ENCODE measurements at places on chromosomes 2 and 18.

DNA sequence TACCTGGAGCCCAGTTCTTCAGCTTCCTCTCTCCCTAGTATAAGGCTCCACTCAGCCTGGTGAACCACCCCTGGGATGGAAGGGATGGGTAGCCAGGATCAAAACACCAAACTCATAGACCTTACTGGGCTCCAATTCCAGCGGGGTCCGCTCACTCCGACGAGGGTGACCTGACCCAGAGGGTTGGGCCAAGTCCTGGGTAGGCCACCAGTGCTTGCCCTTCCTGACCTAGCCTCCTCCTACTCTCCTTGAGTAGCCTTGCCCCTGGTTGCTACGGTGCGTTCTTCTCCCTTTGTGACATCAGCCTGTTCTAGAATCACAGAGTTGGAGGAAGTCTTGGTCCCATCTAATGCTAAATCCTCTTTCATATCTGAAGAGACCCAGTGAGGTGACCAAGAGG lies 537 bp upstream of the STAT4 start:
- no peak for DNase-seq

GRCh38 chr18:41370740-41371139 lies 584.3 kb upstream of the PIK3C3 start:
- no peak for DNase-seq

DNA sequence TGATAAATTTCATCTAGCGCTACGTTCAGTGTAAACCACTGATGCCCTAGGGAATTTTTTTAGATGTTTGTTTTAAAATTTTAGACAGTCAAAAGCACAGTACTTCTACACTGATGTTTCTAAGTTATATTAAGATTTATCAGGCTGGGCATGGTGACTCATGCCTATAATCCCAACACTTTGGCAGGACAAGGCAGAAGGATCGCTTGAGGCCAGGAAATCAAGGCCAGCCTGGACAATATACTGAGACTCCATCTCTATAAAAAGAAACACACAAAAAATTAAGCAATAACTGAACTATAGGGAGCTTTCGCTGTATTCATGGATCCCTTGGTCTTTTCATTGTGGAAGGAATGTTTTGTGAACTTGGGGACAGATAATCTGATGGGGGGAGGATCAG lies 50.6 kb upstream of the MAPRE2 start:
- no peak for DNase-seq

GRCh38 chr2:102977426-102978090 lies 215.7 kb downstream of the TMEM182 start:
- no peak for DNase-seq

DNA sequence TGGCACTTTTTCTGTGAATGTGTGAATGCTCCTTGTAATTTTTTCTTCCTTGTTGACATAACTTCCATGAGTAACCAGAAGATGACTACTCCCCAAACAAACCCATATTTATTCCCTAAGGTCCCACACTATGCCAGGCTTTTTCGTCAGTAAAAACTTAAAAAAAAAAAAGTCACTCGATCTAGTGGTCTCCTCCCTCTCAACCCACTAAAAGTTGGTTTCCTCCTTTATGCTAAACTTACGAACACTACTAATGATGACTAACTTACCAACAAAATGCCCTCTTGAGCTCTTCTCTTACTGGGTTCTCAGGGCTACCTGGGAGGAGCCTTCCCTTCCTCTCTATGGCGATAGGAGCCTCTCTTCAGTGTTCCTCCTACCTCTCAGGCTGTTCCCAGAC lies 18.2 kb downstream of the ACVR1 start:
- no peak for DNase-seq

DNA sequence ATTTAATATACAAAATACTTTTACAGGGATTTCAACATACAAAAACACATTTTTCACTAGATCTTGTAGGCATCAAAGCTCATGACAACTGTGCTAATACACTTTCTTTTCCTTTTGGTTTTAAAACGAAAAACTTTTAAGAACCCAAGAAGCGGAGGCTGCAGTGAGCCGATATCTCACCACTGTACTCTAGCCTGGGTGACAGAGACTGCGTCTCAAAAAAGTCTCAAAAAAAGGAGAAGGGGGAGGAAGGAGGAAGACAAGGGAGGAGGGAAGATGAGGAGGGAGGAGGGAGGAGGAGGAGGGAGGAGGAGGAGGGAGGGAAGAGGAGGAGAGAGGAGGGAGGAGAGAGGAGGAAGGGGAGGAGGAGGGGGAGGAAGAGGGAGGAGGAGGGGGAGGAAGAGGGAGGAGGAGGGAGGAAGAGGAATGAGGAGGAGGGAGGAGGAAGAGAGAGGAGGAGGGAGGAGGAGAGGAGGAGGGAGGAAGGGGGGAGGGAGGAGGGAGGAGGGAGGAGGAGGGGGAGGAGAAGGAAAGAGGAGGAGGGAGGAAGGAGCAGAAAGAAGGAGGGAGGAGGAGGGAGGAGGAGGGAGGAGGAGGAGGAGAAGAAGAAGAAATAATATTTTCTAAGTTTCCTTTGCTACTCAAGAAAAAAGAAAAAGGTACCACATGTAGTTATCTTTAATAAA lies 13.8 kb downstream of the ROCK2 start:
- no peak for DNase-seq

DNA sequence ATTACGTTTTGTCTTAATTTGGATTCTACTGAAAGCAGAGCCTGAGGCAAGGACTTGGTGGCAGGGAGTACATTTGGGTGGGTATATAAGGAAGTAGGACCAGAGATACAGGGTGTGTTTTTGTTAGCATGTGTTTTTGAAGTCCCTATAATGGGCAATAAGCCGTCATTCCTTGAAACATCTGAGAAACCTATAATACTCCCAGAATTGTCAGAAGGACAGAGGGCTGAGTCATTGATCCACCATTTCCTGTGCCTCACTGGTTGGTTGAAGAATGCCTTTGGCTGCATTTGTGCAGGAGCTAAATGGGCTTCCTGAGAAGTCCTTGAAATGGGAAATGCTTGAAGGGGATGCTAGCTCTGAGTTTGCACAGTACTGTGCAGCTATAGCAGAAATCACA lies 281.8 kb upstream of the ZEB2 start:
- no peak for DNase-seq

GRCh38 chr18:2997429-2997828 lies 15.5 kb downstream of the LPIN2 start:
- DNase-seq: no peak

- DNase-seq: no peak
Measured at GRCh38 chr2:164840930-164841718, 499 bp downstream of the COBLL1 start.

DNA sequence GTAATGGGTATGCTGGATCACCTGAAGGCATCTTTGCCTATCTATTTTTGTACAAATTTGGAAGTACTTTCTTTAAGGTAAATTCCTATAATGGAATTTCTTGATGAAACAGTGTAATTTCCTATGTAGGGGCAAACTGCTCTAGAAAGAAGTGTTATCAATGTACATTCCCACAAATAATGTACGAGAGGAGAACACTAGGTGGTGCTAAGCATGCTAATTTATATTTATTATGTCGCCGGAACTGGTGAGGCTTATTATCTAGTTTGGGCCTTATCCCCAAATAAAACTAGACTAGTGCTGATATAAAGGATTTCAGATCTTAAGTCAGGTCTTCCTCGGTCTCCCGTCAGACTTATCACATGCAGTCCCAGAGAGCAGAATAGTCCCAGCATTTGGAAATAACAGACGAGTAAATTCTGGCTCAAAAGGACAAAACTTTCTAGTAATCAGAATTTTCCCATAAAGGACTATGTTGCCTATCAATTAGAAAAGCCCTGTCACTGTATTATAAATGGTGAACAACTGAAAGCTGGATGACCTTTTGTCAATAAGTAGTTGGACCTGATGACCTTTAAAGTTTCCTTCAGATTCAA lies 86.9 kb upstream of the RBBP8 start:
- DNase-seq: no peak

DNA sequence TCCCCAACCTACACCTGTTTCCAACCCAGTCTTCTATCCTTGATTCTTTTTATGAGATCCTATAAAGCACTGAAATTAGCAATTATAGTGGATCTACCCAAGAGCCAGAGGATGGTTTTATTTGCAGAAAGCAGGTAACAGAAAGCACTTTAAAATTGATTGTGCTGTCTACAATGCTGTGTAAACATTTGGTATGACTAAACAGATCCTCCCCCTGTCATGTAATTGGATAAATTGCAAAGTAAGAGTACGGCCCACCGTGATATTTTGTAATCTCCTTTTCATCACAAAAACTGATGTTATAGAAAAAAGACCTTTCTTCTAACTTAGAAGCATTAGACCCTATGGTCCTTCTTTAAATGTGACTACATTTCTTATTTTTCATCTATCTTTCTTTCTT lies 11.3 kb upstream of the PPP3R1 start:
- no peak for DNase-seq

- no peak for DNase-seq
Measured at GRCh38 chr2:197969391-197969893, 165.0 kb downstream of the PLCL1 start.

DNA sequence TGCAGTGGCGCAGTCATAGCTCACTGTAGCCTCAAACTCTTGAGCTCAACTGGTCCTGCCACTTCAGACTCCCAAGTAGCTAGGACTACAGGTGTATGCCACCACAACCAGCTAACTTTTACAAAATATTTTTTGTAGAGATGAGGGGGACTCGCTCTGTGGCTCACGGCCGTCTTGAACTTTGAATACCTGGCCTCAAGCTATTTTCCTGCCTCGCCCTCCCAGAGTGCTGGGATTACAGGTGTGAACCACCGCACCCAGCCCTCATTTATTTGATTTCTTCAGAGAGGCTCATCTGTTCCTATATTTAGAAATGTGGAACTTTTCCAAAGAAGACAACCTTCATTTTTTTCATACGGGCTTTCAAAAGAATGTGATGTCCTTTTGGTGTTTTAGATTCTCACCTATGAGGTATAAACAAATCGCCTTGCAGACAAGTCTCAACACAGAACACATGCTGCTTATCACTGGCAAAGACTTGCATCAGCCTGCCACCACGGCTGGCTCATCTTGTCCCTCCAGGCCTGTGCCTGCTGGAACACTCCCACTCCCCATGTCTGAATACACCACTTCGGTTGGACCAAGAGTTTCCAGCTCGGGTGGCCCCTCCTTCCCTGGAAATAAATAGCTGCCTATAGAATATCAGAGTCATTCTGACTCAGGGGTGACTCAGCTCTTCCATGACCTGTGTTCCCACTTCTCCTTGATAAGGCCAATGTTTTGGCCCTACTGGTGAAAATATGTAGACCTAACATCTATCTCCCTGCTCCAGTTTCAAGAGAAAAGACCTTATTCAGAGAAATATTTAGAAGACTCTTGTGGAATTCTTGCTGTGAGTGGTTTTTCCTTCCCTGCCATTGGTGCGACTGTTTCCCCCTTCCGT lies 202.6 kb downstream of the TGIF1 start:
- no peak for DNase-seq

- no peak for DNase-seq
Measured at GRCh38 chr2:191521608-191522208, 156.2 kb upstream of the NABP1 start.

- no peak for DNase-seq
Measured at GRCh38 chr18:46007165-46007564, 40.0 kb upstream of the EPG5 start.

- no peak for DNase-seq
Measured at GRCh38 chr18:14769381-14769780, 21.4 kb downstream of the ANKRD30B start.

DNA sequence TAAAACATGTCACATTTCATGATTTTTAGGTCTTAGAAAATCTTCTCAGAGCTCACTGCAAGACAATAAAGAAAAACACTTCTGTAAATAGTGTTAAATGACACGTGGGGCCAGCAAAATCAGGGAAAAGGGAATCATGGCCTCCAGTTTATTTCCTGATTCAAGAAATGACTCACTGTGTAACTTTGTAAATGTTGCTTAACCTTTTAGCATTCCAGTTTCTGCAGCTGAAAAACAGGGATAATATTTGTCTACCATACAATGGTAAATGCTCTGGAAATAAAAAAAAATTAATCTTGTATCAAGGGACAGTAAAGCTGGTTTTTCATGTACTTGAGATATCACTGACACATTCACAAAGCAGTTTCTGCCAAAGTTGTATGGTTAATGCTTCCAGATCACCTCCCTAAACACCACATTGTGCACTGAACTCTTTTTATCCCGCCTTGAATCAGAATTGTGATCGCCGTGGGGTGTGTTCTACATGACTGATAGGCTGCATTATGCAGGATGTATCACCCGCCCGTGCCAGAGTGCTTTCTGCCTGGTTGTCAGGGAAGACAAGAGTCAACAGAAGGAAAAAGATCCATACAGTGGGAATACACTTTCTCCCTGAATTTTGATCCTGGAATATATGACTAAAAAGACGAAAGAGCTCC lies 238.8 kb downstream of the IKZF2 start:
- no peak for DNase-seq

DNA sequence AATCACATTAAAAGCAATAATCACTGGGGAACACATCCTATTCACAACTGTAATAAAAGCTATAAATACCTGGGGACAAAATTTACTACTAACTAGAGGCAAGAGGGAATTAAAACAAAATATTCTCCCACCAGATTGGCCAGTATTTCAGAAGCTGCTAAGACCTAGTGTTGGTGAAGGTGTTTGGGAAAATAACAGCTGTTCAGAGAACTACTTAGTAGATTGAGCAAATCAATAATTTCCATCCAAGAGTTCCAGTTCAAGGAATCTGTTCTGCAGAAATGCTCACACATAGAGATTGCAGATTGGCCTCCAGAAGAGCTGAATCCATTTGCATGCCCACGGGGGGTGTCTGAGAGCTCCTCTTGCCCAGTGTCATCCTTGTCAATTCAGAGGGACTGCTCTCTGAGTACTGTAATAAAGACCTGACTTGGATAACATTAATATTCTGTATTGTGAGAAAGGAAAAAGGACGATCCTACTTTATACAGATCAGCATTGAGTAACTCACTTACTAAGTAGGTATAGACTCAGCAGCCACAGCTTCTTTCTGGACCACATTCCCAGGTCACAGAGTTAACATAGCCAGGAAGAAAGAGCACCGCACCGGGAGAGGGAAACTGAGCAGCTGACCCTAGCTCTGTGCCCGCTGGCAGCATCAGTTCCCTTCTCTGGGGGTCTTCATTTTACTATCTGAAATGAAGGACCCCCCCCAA lies 5.6 kb downstream of the TUBB6 start:
- no peak for DNase-seq

- DNase-seq: no peak
Measured at GRCh38 chr18:55713707-55714106, 125.7 kb upstream of the TCF4 start.

- DNase-seq: no peak
Measured at GRCh38 chr2:105597011-105597805, 147.5 kb upstream of the NCK2 start.

DNA sequence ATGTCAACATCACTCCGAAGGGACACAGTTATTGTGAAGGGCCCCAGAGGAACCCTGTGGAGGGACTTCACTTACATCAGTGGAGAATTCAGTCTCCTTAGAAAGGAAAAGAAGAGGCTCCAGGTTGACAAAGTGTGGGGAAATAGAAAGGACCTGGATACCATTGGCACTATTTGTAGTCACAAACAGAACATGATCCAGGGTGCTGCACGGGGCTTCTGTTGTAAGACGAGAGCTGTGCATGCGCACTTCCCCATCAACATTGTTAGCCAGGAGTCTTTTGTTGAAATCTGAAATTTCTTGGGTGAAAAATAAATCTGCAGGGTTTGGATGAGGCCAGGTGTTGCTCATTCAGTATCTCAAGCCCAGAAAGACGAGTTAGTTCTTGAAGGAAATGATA lies 2.4 kb upstream of the ALPK2 start:
- DNase-seq: no peak

GRCh38 chr2:39469807-39470206 lies 32.7 kb upstream of the MAP4K3 start:
- DNase-seq: no peak

- no peak for DNase-seq
Measured at GRCh38 chr2:233085037-233085838, 25.1 kb downstream of the INPP5D start.

GRCh38 chr2:127511917-127512316 lies 14.4 kb downstream of the IWS1 start:
- no peak for DNase-seq

All from activated T-helper 1 cell treated with anti-CD3 and anti-CD28 coated beads, Interleukin-2, amount 50 U/mL, for 16 hours (primary cell).